Neural crest cell (in vitro differentiated cells): ENCODE measurements at places on chromosomes 12 and 14.
A peak's percentile ranks its signal among the peaks of the same experiment; 100 is the strongest.

DNA sequence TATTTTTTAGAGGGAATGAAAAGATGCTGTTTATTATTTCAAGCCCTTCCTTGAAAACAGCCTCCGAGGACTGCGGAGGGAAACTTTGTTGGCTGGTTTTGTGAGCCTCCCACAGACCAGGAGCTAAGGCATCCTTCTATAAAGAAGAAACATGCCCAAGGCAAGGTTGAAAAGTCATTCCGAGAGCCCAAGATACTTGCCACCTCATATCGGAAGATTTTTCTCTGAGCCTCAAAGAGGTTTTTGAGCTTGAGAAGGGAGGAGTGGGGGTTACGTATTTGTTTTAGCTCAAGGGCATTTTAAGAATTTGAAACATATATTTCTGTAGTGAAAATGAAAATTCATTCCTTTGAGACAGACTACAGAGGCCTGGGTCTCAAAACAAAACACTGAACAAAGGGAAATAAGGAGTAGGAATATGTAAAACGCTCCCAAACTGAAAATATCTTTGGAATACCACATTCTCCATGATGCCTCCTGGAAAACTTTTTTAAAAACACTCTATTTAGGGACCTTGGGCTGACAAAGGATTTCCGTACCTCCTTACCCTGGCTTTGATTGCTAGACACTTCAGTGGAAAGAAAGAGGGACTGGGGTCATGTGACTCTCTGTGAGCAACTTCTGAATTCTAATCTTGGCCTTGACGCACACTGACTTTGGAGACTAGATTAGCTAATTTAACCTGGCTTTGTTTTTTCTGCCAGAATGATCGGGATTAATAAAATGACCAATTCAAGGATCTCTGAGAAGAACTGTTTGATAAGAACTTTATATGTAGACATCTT, 180.9 kb downstream of the SRGAP1 start:
- no peak for DNase-seq

GRCh38 chr14:65423982-65424381, 11.5 kb downstream of the FUT8 start:
- DNase-seq = no peak

DNA sequence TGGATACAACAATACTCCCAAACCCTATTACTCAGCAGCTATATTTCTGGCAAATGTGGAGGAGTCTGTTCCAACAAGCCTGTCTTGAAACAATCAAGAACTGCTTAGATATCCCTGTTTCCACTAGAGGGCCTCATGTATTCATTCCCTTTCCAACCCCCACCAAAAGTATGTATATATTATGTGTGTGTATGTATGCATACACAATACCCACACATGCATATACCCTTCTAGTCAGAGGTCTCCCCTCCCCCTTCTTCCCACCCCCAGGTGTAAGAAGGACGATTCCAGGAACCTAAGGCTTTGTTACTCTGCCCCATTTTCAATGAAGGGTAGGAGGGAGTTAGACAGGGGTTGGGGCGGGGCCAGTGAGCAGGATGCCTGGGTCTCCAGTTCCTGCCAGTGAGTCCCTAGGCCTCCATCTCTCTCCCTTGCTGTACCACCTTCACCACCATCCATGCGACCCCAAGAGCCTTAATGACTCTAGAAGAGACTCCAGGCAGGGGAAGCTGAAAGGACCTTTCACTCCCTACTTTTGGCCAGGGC, at the start of gene DGKA:
Gene DGKA (plus strand): TSS at position 392 of the 546 bp plus-strand sequence. CDS start 5,342 bp downstream, outside the sequence.
- no peak for DNase-seq

- no peak for DNase-seq
Observed at GRCh38 chr14:83709116-83709515, 1820.8 kb upstream of the FLRT2 start.

DNA sequence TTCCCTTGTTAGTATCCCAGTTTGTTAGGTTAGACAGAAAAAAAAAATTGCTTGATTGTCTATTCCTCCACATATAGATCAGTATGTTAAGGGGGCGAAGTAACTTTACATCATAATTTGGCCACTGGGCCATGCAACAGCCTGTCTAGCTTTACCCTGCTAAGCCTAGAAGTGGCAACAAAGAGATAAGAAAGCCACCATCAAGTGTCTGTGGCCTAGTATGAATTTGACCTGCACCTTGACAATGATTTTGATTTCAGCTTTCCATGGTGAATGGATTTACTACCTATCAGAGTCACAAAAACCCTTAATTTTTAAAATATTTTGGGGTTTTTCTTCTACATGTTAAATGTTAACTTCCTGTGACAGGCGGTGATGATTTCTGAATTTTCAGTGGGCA, 63.9 kb downstream of the LIN52 start:
- DNase-seq = no peak

- DNase-seq = no peak
Observed at GRCh38 chr14:23243066-23243465, 5.3 kb downstream of the RNF212B start.

DNA sequence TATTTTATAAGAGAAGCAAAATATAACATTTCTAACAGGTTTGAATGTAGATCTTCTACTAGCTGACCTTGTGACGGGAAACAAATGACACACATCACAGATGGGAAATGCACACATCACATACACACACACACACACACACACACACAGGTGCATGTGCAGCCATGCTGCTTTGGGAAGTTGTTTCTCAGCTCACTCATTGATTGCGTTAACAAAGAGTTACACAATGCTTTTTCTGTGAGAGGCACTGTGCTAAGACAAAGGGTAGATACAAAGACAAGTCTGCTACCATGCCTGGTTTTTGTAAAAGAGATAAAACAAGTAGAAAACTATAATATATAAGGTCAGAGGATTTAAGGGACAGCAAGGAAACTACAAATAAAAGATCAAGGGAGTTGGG, 1.3 kb upstream of the NR1H4 start:
- DNase-seq = no peak

DNA sequence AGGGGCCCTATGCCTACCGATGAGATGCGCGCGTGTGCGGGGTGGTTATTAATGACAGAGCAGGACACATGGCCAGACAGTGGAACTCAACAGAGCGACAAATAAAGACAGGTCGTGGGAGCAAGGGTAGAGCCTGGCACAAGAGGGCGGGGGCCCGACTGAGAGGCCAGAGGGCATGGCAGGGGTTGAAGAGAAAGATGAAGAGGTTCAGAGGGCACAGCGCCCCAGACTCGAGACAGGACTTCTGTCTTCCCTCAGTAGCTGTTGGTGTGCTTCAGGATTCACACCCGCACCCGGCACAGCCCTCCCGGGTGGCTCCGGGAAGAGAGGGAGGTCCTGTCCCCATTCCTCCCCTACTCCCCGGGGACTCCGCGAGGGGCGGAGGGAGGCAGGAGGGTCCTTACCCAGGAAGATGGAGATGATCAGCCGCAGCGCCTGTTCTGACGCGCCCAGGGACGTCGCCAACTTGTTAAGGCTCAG, 366 bp downstream of the LPCAT3 start:
- DNase-seq = no peak

DNA sequence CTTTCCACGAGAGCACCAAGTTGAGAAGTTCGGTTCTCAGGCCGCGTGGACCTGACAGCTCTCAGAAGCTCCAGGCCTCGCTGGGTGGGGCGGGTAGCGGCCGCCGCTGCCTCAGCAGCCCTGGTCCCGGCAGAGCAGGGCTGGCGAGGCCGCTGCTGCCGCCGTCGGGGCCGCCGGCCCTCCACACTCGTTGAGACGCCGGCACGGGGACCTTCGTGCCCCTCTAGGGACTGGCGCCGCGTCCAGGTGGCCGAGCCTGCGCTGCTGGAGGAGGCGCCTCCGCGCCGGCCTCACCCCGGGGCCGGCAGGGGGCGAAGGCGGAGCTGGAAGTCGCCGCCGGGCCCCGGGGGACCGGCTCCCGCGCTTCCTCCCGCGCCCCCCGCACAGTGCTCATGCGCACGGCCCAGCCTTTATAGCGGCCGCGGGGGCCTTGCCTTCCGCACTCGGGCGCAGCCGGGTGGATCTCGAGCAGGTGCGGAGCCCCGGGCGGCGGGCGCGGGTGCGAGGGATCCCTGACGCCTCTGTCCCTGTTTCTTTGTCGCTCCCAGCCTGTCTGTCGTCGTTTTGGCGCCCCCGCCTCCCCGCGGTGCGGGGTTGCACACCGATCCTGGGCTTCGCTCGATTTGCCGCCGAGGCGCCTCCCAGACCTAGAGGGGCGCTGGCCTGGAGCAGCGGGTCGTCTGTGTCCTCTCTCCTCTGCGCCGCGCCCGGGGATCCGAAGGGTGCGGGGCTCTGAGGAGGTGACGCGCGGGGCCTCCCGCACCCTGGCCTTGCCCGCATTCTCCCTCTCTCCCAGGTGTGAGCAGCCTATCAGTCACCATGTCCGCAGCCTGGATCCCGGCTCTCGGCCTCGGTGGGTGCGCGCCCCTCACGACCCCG, at the start of gene COCH:
Gene COCH (plus strand): TSS at position 440 of the 879 bp plus-strand sequence. CDS start 380 bp downstream, at position 820.
- peak; percentile 56 for DNase-seq

- DNase-seq = no peak
Observed at GRCh38 chr14:73851000-73851399, 631 bp upstream of the PTGR2 start.

DNA sequence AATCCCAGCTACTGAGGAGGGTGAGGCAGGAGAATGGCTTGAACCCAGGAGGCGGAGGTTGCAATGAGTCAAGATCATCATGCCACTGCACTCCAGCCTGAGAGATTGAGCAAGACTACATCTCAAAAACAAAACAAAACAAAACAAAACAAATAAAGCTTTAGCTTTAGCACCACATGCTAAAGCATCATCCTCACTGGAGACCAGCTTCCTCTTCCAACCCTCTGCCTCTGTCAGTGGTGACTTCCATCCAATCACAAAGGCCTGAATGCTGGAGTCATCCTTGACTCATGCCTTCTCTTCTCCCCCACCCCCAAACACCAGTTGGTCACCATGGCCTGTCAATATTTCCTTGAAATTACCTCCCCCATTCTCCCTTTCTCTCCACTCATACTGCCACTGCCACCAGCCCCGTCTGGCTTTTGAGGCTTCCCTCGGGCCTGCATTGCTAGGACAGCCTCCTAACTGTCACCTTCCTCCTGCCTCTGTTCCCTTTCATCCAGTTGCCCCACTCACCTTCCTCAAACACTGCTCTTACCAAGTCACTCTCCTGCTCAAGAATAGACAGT, 1.4 kb downstream of the ZNF385A start:
- DNase-seq = no peak

DNA sequence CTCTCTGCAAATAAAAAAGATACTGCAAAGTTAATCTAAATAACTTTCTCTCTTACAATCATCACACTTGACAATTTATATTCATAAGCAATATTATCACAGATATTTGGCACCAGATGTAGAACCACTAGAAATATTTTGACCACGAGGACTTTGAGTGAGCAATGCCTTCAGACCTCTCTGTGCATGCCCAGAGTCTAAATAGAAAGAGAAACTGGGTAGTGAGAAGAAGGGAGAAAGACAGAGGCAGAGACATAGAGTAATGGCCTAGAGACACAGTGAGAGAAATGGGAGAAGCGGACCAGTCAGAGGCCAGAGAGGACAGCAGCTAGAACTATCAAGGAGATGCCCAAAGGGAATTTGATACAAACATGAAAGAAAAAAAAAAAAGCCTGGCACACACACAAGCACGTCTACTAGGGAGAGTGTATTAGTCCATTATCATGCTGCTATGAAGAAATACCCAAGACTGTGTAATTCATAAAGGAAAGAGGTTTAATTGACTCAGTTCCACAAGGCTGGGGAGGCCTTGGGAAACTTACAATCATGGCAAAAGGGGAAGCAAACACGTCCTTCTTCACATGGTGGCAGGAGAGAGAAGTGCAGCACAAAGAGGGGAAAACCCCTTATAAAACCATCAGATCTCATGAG, 41.1 kb downstream of the BMP4 start:
- DNase-seq = no peak

GRCh38 chr14:45185100-45185814, 49.5 kb downstream of the FANCM start:
- no peak for DNase-seq

GRCh38 chr14:77305696-77306095, 15.0 kb downstream of the POMT2 start:
- no peak for DNase-seq

DNA sequence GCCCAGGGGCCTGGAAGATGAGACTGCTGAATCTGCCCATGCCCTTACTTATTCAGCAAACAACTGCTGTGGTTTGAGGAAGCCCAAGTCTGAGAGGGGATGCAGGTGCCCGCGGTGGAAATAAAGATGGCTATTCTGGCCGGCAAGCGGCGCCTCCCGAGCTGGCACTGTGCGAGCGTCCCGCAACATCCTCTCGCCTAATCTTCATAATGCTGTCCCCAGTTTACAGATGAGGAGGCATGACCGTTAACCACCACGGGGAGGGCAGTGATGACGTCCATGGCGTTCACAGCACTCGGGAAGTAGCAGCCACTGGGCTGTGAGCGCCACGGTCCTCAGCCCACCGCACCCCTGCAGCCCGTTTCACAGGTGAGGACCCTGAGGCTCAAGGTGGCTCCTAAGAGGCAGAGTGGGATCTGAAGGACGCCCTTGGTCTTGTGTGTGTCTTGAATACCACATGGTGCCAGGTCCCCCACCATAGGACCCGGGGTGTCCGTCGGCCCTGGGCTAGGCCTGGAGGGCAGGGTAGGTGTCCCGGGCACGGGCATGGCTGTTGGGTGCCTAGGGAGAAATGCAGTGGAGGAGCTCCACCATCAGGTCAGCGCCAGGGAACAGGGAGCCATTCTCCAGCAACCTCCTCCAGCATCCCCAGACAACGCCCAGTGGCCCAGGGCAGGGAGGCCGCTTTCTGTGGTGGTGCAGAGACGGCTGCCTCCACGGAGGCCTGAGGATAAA, 20.2 kb downstream of the CHGA start:
- no peak for DNase-seq

- DNase-seq = no peak
Observed at GRCh38 chr14:59483363-59483762, 845 bp downstream of the L3HYPDH start.
